ENCODE measurements at places on chromosomes 7 and 10.
A peak's percentile ranks its signal among the peaks of the same experiment; 100 is the strongest.

DNA sequence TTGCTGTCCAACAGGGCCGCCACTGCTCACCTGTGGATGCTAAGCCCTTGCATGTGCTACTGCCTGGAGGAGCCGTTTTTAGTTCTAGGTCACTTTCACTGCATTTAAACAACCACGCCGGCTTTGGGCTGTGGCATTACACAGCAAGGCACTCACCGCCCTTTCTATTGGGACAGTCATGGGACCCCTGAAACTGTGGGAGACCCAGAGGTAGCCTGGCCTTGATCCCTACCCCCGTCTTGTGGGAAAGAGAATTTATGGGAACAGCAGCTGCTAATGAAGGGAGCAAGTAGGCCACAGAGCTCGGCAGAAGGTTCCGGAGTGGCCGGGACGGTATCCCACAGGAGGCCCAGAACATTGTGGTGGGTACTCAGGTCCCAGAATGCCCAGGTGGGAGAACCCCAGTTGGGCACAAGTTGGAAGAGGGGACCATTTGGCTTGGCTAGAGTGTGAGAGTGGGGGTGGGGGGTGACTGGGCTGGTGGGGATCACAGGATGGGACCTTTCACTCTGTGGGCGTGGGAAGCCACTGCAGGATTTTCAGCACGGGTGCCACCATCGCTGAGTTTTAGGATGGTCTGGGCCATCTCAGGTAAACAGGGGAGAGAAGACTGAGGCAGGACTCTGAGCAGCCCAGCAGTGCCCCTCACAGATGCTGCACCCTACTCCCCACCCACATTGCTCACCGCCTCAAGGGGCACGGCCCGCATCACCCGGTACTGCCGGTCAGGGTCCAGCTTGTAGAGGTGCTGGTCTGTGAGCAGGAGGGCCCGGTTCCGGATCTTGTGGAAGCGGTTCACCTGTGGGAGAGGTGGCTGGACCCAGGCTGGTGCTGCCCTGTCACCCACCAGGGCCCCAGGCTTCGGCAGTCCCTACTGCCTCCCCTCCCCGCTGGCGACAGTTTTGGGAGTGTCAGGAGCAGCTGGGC lies 15.2 kb downstream of the MYO1G start:
- DNase-seq, result no peak

DNA sequence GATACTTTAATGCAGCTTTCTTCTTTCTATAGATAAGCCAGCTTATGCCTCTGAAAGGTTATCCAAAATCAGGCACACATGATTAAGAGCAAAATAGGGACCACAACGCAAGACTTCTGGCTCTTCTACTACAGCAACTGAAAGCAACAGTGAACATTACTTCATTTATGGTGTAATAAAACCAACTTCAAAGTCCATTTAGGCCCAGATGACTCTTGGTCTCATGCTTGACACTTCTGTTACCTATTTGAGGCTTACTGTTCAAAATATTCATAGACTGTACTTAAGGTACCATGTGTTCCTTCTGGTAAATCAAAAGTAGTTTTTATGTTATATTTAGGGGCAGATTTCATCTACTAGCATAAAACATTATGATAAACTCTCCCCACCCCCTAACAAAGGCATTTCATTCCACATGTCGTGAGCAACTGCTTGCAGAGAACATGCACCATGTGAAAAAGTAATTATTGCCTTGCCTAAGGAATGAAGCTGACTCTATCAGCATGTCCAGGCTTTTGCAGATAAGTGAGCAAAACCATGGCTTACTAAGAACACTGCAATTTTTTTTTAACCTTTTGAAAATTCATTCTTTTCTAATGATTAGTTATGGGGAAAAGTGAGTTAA lies 154.9 kb upstream of the ITGB1 start:
- DNase-seq, result no peak

DNA sequence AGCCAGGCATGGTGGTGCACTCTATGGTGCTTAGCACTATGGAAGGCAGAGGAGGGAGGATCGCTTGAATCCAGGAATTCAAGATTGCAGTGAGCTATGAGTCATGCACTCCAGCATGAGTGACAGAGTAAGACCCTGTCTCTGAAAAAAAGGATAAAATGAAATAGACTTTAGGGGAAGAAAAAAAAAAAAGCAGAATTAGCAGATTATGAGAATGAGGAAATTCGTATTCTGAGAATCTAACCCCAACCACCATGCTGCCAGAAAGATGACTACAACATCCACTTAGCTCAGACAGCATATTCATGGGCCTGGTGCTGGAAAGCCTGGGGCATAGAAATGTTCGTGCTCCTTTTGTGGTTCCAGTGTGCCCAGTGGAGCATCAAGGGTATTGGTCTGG lies 63.3 kb downstream of the TMEM26 start:
- peak; percentile 7 for DNase-seq

- no peak for DNase-seq
Measured at GRCh38 chr7:128692623-128693270, 20.7 kb downstream of the GARIN1A start.

DNA sequence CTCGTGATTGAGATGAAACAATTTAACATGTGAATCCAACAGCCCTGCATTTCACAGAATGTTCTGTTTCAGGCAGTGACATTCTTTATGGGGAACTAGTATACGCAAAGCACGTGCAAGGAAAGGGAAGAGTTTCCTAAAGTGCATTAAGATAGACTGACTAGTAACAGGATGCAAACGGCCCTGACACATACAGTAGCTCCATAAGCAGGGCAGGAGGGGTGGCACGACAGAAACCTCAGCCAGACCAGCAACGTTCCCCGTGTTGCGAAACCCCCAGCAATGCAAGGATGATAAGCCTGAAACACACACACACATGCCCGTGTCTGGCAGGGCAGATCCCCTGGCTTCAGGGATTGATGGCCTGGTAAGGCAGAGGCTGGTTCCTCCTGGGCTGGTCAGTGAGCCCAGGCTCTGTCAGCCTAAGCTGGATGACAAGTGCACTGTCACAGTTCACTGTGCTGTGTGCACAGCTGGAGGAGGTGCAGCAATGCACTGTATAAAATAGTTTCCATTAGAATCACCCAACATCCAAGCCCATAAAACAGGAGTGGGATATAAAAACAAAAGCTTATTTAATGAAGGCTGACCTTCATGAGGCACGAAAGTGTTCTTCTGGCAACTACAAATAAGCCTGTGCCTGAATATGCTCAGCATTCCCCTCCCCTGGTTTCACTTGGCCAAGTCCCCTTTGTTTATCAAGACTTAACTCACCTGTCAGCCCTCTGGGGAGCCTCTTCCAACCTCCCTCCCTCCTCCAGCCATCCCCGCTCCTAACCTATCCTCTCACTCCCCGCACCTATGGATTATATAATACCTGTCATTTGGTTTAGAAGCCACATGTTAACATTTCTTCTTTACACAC lies 88.8 kb downstream of the GSAP start:
- DNase-seq, result no peak

DNA sequence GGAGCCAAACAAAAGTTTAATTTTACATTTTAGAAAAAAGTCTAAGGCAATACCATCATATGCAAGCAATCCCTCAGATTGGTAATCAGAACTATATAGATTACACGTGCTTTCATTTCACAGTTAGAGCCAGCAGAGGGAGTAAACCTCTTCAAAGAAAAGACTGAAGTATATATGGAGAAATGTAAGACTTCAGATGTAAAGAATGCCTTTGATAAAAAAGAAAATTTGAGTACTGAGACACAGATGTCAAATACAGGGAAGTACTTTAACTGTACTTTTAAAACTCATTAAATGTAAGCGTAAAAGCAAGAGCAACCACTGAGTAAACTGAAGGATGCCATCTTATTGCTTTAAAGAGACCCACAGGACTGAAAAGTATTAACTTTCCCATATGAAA lies 101.4 kb upstream of the FAM133B start:
- DNase-seq, result peak; percentile 35

DNA sequence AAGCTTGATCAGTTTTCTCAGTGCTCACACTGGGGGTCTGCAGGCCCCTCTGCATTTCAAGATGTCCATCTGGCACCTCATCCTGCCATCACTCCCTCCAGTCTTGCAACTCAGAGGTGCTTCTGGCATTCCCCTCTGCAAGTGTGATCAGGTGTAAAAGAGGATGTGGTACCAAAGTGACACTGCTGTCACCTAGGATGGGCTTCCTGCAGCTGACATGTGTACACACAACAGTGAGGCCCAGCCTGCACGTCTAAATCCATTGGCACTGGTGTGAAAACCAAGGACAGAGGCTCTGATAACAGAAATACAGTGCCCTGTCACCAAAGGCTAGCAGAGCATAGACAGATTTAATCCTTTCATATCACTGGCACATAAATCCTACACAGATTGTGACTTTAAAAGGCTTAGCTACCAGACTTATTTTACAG lies 162.5 kb upstream of the CELF2 start:
- no peak for DNase-seq

DNA sequence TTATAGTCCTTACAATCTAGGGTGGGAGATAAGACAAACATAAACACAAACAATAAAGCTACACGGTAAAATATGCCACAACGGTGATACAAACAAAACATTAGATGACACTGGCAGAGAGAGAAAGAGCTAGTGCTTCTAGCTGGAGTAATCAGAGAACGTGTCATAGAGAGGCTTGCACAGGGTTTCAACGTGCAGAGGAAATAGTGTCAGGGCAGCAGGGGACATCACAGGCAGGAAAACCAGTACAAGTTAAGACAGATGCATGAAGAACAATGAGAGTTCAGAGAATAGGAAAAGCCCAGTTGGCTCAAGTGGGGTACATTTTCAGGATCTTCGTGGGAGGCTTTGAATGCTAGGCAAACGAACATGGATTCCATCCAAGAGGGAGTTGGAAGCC lies 91.4 kb downstream of the ZNF438 start:
- no peak for DNase-seq

- no peak for DNase-seq
Measured at GRCh38 chr7:66359656-66360211, 154.6 kb downstream of the TPST1 start.

GRCh38 chr10:46091828-46092523 lies 45.9 kb upstream of the MSMB start:
- no peak for DNase-seq

GRCh38 chr7:158128572-158128971 lies 459.1 kb downstream of the PTPRN2 start:
- DNase-seq, result no peak

- no peak for DNase-seq
Measured at GRCh38 chr7:55397617-55398016, 32.5 kb downstream of the LANCL2 start.

- DNase-seq, result no peak
Measured at GRCh38 chr7:131883769-131884168, 327.3 kb upstream of the PODXL start.

DNA sequence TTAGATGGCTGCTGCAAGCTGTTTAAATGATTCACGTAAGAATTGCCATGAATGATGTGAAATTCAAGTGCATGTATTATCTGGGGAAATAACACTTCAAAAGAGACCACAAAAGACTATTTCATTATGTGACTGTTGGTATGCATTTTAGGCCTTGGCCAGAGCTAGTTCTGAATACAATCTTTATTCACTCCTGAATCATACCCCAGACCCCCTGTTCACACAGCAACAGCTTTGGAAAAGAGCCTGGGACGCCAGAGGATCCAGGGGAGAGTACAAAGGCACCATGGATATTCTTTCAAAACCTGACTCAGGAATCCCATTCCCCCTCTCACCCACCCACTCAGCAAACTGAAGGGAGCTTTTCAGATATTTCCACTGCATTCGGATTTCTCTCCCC lies 377.1 kb upstream of the DPP6 start:
- no peak for DNase-seq

GRCh38 chr10:88249450-88249849 lies 333.7 kb downstream of the RNLS start:
- no peak for DNase-seq

GRCh38 chr10:76974017-76974691 lies 663.5 kb downstream of the KCNMA1 start:
- DNase-seq, result no peak

DNA sequence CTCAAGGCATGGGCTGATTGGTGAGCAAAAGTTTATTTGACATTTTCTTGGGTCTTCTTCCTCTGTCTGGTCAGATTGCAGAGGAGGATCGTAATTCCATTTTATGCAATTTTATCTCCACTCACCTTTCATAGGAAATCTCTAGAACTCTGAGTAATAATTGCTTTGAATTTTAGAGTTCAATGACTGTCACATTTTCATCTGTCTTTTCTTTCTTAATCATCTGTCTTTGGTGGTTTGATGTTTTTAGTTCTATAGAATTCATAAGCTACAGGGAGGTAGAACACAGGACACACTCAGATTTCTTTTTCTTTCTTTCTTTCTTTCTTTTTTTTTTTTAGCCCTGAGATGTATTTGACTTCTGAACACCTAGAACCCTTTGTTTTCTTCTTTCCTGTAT lies 11.6 kb downstream of the GATA3 start:
- no peak for DNase-seq

- DNase-seq, result no peak
Measured at GRCh38 chr7:142873871-142874270, 11.7 kb downstream of the TRPV6 start.

- no peak for DNase-seq
Measured at GRCh38 chr7:45708046-45708950, 134.1 kb downstream of the ADCY1 start.

- no peak for DNase-seq
Measured at GRCh38 chr10:71285180-71285545, 33.9 kb upstream of the SLC29A3 start.

DNA sequence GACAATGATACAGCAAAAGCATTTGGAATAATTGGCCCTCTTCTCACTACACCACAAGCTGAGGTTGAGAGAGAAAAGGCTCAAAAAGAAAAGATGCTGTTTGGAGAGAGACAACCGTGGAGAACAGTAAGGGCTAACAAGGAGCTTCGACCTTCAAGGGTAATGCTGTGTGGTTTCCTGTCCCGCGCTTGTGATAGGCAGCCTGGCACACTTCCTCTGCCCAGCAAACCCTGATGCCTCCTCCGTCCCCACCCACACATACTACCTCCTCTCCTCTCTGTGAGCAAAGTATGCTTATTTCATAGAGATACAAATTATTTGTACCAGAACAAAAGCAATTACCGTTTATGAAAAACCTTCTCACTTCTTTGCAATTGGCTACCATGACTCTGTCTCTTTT lies 755.4 kb downstream of the KCNMA1 start:
- DNase-seq, result no peak

GRCh38 chr7:127667017-127667670 lies 15.2 kb downstream of the SND1 start:
- DNase-seq, result no peak

- DNase-seq, result no peak
Measured at GRCh38 chr7:77258593-77258992, 59.0 kb upstream of the FGL2 start.

- no peak for DNase-seq
Measured at GRCh38 chr7:3092468-3092867, 48.8 kb upstream of the CARD11 start.

GRCh38 chr10:1903982-1904381 lies 166.7 kb upstream of the ADARB2 start:
- no peak for DNase-seq

DNA sequence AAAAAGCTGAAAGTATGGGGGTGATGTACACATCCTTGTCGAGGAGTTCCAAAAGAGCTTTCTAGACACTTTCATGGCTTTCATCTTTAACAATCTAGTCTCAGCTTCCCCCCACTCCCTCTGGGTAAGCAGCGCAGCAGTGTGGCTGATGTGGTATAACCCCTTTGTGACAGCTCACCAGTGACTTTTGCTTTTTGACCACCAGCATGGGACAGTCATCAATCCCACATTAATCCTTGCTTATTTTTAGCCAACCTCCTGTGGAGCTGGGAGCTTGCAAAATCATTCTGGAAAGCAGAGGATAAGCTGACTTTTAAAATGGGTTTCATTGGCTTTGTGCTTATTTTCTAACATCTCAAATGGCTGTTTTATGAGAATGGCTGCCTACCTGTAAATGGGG lies 272.7 kb downstream of the HDAC9 start:
- no peak for DNase-seq
